ENCODE measurements at places on chromosomes 12 and 14.

DNA sequence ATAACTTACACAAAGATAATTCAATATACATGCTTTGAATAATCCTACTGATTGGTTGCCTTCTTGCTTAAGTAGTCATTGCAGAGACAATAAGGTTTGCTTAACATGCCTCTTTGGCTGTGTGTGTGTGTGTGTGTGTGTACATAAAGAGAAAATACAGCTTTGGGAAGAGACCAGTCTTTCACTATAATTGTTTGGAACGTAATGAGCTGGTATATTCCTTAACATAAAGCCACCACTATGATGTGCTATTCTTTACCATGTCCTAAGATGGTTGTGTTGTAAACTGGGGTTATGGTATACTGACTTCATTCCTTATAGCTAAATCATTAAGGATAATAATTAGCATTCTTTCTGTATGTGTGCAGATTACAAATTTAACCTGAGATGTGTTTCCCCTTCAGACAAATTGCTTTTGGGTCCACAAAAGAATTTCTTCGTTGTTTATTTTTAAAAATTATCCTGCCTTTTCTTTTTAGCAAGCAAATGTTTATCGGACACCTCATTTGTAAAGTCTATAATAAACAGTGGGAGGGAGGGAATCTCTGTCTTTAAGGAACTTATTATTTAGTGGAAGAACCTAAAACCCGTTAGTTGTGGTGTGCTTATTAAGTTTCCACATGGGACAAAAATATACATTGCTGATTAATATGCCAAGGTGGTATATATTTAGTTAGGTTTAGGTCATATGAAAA, 74.4 kb downstream of the TMX1 start:
- no peak for DNase-seq

DNA sequence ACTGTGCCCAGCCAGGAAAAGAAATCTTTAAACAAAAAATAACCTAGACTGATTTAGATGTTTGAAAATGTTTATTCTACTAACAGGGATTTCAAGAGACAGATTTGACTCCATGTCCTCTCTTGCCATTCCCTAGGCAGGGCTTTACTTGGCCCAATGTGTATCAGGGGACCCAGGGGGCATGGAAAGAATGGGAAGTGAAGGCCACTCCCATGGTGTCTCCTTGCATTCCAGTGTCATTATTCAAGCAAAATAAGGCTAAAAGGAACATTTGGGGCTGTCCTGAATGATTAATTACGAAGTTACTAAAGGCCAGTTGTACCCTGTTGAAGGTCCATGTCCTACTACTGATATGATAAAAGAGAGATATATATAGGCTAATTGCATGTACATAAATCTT, 151.9 kb upstream of the ATF7IP start:
- no peak for DNase-seq

- DNase-seq, result no peak
Measured at GRCh38 chr12:80681287-80681686, 26.1 kb upstream of the MYF6 start.

DNA sequence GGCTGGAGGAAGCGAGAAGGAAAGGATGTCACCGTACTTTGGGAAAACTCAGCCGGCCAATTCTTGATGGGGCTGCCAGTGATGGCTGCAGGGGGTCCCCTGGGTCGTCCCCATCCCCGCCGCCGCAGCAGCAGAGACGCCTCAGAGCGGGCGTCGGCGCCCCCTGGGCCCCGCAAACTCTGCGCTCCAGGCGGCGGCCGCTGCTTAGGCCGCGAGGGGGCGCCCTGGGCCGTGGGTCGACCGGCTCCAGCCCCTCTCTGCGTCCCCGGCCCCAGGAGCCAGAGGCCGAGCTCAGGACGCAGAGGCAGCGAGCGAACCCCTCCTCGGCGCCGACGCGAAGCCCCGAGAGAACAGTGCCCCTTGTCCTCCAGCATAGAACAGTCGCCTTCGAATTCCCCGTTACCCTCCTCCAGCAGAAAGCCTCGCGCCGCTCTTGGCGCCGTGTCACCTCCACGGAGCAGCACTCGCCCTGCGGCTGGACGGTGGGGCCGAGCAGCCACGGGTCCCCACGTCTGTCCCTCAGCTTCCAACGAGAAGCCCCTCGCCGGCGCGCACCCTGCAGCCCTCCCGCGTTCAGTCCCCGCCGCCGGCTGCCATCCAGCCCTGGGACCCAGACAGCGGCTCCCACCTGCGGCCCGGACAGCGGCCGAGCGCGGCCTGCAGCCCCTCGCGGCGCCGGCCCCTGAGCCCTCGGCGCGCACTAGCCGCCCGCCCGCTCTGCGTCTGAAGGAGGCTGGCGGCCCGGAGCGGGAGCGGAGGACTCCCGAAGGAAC, 106.6 kb downstream of the PRICKLE1 start:
- peak; percentile 79 for DNase-seq

- no peak for DNase-seq
Measured at GRCh38 chr12:49658276-49658675, 34.9 kb downstream of the PRPF40B start.

DNA sequence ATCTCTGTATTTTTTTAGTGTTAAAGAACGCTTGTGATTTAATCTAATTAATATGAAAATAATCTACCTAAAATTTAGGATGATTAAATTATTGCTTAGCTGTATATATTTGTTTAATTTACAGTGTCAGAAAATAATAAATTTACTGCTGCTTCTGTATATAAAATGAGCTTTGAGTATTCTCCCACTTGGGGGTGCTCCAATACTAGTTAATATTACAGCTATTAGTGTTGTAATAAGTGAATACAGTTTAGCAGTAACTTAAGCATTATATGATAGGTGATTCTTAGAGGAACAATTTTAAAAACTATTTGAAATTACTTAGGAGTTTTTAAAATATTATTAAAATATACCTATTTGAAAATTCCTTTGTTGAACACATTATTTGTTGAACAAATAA, 62.2 kb downstream of the PAPOLA start:
- no peak for DNase-seq

GRCh38 chr12:67661311-67662021, 12.9 kb downstream of the DYRK2 start:
- DNase-seq, result no peak

GRCh38 chr12:40911676-40912075, 219.4 kb downstream of the CNTN1 start:
- DNase-seq, result no peak

- no peak for DNase-seq
Measured at GRCh38 chr14:91299121-91300115, 54.9 kb upstream of the GPR68 start.

- no peak for DNase-seq
Measured at GRCh38 chr12:105270671-105271255, 34.8 kb upstream of the APPL2 start.

DNA sequence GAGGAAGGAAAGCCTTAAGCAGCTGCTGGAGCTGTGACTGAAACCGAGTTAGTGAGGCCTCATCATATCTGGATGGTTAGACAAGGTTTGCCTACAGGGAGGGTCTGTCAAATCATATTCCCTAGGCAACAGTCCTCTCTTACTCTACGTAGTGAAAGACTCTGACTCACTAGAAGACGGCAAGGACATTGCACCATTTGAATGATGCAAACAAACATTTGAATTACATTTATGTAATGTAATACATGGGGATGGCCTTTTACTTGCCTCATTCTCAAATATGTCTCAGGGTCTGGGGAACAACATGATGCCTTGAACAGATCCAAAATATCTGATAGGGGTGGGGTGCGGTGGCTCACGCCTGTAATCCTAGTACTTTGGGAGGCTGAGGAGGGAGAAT, 29.8 kb upstream of the STRAP start:
- no peak for DNase-seq

DNA sequence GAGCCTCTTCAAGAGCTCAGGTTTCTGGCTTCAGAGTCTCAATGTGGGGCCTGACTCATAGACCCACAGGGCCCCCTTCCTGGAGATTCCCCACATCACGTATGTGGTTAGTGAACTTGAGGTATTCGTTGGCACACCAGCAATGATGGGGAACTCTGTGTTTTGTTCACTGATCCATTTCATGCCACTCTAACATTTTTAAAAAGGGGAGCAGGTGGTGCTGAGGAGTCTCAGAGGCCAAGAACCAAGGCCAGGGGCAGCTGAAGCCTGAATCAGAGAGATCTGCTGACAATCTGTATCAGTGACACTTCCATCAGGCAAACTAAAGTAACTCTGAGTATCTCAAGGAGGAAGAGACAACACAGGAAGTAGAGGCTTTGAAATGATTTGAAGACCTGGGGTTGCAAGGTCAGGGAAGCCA, 323.4 kb downstream of the VRK1 start:
- DNase-seq, result no peak

- DNase-seq, result no peak
Measured at GRCh38 chr12:112716099-112717093, 75.2 kb upstream of the RPH3A start.

GRCh38 chr12:47741340-47741703, 16.0 kb upstream of the ENDOU start:
- DNase-seq, result peak; percentile 88

DNA sequence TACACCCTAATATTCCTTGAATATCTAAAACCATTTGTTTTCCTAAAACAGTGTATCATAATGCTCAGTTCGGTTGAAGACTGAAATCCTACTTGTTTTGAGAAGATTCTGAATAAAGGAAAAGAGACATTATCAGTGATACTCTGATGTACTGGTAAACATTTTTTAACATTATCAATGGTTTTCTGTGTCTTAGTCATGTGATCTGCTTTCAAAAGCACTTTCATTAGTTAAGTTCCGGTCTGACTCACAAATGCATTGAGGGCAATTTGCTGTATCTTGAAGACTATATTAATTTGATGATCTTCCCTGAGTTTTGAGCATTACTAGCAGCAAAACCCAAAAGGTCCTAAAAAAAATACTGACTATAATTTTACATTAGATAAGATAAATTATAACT, 145.6 kb downstream of the PRKD1 start:
- DNase-seq, result no peak

DNA sequence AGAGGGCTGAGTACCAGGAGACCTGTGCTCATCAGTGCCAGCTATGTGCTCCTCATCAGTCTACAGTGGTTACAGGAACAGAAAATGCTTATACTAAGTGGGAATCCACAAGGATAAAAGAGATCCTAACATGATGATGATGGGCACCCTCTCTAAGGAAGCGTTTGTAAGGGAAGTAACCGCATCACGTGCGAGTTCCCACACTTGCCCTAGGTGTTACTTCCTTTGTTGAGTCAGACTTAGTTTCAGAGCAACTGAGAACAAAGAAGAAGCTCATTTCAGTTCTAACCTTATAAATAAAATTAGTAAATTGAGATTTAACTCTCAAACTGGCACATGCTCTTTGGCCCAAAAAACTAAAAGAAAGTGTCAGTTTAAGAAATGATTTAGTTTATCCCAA, 956.4 kb upstream of the TMEM132C start:
- no peak for DNase-seq

- DNase-seq, result no peak
Measured at GRCh38 chr12:93946542-93947150, 201.7 kb upstream of the PLXNC1 start.

DNA sequence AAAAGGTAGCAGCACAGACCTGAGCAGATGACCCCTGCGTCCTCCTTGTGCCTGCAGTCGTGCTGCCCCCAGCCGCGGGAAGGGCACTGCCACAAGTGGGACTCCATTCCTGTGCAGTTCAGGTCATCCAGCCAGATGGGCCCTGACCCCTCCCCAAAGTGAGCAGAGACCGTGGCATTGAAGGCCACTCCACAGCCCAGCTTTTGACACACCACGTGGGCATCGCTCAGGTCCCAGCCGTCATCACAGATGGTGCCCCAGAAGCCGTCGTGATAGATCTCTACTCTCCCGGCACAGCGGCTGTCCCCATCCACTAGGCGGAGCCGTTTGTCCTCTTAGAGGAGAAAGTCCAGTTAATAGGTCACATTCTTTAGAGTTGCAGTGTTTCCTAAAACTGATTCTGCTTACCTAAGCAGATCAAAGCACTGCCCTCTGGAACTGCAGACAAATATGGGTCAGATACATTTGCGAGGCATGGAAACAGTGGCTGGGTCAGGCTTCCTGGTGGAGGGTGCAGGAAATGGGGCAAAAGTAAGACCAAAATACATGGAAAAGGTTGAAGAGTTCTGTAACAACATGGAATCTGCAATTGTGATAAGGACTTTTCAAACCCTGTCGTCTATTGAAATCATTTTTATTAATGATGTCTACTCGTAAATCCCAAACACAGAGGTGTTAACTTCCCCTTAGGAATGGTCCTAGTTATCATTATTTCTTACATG, 69.4 kb downstream of the CD163L1 start:
- DNase-seq, result peak; percentile 17

GRCh38 chr12:83801972-83802371, 1110.6 kb downstream of the SLC6A15 start:
- DNase-seq, result no peak

DNA sequence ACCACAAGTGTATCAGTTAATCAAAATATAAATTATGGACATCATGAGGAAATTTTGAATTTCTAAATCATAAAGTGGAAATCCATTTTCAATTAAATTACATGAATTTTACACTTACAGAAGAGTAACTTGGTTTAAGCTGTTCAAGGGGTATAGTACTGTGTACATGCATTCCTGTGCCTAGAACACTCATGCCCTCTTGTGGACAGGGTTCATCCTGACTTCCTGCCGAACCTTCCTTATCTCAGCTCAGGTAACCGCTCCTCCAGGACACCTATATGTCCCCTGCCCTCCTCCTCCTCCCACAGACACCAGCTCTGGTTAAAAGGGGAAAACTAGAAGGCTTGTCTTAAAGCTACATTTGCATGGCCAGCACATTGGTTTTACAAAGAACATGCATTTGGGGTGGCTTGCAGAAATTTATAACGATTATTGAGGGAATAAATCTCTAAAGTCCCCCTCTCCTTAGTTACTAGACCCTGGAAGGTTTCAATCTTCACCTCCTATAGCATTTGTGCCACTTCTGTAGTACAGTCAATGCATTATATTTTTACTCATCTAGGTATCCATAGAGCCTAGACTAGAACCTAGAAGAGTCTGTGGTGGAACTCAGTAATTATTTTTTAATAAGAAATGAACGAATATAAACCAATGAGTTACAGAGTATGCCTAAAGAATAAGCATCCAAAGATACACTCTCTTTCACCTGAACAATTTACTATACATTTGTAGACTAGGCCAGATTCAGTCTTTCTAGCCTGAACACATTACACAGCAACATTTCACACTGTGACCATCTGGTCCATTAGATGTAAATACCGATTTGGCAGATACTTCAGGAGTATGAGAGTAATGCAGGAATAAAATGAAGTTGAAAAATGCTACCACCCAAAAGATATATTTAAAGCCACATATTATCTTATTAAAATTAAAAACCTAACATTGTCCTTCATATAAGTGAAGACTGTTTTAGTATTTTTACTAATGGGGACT, 345.6 kb downstream of the PAWR start:
- DNase-seq, result no peak

GRCh38 chr12:58502226-58502625, 418.1 kb downstream of the LRIG3 start:
- DNase-seq, result no peak

- DNase-seq, result no peak
Measured at GRCh38 chr12:1422604-1423315, 171.6 kb downstream of the FBXL14 start.

GRCh38 chr12:127594351-127594970, 672.5 kb upstream of the TMEM132C start:
- DNase-seq, result no peak
